ENCODE measurements at places on chromosomes 1 and 21. TPM values are rescaled to one million over a fixed set of nuclear protein-coding genes. Genes with fewer than 3 reads are reported as not detected.

GRCh38 chr21:41359286-41359685 lies 2.5 kb upstream of the MX2 start:
- peak; percentile 55 for DNase-seq

GRCh38 chr1:177346790-177347359 lies 176.1 kb downstream of the BRINP2 start:
- DNase-seq: no peak

GRCh38 chr1:39105061-39105840 lies 79.1 kb downstream of the NDUFS5 start:
- peak; percentile 93 for DNase-seq

DNA sequence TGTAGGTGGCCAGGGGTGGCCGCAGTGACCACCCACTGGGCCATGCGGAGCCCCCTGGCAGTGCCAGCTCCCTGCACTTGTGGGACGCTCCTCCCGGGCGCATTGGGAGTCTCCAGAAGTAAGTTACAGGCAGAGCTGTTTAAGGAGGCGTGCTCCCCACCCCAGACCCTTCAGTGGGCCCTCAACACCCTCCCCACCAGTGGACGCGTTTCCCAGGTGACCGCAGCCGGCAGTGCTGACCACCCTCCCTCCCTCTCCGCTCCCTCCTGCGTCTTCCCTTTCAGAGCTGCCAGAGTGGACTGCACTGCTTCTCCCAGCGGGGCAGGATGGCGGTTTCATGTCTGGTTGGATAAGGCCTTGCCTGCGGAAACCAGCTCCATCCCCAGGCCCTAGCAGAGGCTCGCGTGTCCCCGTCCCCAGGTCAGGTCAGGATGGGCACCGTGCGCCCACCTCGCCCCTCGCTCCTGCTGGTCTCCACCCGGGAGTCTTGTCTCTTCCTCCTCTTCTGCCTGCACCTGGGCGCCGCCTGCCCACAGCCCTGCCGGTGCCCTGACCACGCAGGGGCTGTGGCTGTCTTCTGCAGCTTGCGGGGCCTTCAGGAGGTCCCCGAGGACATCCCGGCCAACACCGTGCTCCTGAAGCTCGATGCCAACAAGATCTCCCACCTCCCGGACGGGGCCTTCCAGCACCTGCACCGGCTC lies 1.1 kb downstream of the LRRC3 start:
- no peak for DNase-seq

DNA sequence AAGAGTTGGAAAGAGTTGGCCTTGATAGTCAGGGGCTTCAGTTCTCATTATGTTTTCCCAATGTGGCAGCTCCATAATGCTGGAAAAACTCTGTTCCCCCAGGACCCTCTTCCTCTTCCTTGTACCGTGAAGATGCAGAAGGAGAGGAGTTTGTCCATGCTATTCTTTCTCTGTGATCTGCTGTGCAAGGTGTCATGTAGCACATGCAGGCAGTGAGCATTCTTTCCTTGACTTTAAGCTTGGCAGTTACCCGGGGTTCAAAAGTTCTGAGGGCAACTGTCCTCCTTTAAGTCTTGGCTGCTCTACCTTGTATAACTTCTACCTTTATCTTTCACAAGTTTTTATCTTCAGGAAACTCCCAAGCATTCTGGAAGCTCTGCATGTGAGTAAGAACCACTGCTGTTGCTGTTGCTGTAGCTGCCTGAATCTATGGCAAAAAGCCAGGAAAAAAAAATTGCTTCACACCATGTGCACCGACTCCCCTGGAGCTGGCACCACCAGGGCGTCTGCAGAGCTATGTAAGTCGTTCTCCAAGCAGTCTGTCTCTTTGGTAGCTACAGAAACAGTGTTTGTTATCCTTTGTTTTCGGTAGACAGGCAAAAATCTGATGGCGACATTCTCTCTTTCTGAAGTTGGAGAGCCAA lies 42.7 kb upstream of the SLC16A1 start:
- DNase-seq: no peak

DNA sequence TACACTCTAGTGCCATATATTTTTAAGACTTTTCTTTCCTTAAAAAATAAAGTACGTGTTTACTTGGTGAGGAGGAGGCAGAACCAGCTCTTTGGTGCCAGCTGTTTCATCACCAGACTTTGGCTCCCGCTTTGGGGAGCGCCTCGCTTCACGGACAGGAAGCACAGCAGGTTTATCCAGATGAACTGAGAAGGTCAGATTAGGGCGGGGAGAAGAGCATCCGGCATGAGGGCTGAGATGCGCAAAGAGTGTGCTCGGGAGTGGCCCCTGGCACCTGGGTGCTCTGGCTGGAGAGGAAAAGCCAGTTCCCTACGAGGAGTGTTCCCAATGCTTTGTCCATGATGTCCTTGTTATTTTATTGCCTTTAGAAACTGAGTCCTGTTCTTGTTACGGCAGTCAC lies 25.2 kb downstream of the PSEN2 start:
- DNase-seq: no peak

DNA sequence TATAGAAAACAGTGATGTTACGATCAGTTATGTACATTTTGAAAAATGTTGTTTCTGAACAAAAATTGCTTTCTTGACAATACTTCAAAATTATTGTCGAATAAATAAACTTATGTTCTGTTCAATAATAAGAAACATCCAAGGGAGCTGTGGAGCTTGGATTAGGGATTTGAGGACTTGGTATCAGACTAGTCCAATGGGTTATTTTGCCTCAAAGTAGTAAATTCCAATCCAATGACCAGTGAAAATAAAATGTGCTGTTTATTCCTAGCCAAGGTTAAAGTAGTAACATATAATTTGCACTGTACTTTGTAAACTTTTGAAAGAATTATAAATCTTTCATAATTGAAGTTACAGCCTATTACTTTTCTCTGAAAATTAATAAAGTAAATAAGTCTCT lies 79.1 kb upstream of the IVNS1ABP start:
- no peak for DNase-seq

GRCh38 chr1:70518106-70518505 lies 107.0 kb downstream of the CTH start:
- no peak for DNase-seq

Gene ERICH3
- not detected for total RNA-seq

GRCh38 chr1:187537936-187538335 lies 709.2 kb downstream of the PLA2G4A start:
- DNase-seq: no peak

DNA sequence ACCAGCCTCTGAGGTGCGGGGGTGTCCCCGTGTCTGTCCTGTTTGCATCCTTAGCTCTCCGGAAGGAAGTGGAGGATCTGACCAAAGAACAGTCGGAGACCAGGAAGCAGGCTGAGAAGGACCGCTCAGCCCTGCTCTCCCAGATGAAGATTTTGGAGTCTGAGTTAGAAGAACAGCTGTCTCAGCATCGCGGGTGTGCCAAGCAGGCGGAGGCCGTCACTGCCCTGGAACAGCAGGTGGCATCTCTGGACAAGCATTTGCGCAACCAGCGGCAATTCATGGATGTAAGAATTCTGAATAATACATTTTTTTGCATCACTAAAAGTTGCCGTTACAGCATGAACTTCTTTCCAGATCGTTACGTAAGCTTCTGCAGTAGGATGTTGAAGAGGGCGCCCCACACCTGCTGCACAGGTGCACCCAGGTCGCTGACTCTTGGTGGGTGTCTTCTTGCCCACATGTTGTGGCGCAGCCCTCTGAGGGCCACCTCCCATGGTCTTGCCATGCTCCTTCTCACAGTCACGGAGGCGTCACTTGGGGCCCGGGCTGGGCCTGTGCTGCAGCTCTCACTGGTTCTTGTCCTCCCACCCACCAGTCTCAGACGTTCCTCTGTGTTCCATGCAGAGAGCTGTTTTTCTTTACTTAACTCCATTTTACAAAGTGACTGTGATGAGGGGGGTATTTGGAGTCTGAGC lies 61.3 kb upstream of the DIP2A start:
- no peak for DNase-seq

Gene PFKL
- total RNA-seq: 113 TPM

Gene SYPL2
- 7.3 TPM for total RNA-seq

- DNase-seq: no peak
These were observed 87.3 kb downstream of the KCNJ6 start for GRCh38 chr21:37828991-37829390.

- DNase-seq: no peak
These were observed 936 bp downstream of the ZFP69B start for GRCh38 chr1:40451238-40451585.
